Frontal cortex (tissue), 4 donors: ENCODE measurements at places on chromosomes 3 and 15.

- DNase-seq: peak; percentile 57
Measured at GRCh38 chr15:73991260-73991659, 835 bp downstream of the STOML1 start.

DNA sequence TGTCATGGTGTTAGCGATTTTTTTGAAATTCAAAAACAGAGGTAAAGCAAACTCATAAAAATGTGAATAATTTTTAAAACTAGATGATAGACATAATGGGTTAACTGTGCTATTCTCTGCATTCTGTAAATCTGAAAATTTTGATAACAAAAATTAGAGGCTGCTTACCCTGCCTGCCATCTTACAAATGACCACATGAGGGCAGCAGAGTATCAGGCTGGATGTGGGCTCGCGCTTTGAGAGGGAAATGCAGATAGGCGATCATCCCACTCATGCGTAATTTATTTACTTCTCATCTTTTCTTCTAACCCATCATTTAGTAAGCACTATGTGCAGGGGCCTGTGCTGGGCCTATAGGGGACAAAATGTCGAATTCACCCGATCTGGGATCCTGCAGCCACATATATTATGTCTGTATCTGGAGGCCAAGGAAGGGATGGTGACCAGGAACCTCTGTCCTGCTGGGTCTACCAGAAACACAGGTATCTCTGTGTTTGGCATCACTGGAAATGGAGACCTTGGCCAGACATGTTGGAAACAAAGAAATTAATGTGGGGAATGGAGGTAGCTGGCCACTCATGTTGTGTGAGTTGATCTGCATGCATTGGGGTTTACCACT is 7.8 kb upstream of the RAD18 start:
- DNase-seq: peak; percentile 58

GRCh38 chr15:40582726-40583246 is 11.3 kb upstream of the KNL1 start:
- DNase-seq: no peak

- DNase-seq: no peak
Measured at GRCh38 chr3:129398803-129399144, 29.7 kb downstream of the EFCAB12 start.

DNA sequence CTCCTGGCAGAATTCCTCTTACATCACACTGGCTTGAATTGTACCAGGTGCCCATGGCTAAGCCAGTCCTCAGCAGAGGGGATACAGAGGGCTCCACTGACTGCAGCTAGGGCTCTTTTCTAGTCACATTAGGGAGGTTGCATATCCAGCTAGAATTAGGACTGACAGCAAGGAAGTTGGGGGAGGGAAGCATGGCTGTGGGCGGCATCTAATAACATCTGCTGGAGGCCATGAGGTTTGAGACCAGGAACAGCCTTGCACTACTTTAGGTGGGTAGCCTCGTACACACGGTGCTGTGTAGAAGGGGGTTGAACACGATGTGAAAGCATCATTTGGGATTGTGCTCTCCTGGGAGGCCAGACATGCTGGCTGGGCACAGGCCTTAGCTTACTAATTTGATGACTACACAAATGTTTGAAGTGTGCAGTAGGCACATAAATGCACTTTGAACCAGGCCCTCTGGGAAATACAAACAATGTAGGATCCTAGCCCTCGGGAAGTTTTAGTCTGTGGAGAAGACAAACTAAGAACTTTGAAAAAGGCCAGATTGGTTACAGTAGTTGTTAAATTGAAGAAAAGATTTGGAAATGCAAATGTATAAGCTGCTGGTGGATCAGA is 30.2 kb downstream of the CHCHD6 start:
- DNase-seq: no peak

- no peak for DNase-seq
Measured at GRCh38 chr3:56019490-56020146, 448.6 kb downstream of the ERC2 start.

GRCh38 chr3:122003606-122004005 is 18.4 kb downstream of the ILDR1 start:
- no peak for DNase-seq

GRCh38 chr15:63288778-63289378 is 11.5 kb downstream of the APH1B start:
- DNase-seq: peak; percentile 30

- DNase-seq: no peak
Measured at GRCh38 chr15:43871835-43872234, 45.0 kb downstream of the WDR76 start.

GRCh38 chr3:78724859-78725258 is 1042.9 kb downstream of the ROBO1 start:
- DNase-seq: no peak
